ENCODE measurements at places on chromosomes 11 and 22.

DNA sequence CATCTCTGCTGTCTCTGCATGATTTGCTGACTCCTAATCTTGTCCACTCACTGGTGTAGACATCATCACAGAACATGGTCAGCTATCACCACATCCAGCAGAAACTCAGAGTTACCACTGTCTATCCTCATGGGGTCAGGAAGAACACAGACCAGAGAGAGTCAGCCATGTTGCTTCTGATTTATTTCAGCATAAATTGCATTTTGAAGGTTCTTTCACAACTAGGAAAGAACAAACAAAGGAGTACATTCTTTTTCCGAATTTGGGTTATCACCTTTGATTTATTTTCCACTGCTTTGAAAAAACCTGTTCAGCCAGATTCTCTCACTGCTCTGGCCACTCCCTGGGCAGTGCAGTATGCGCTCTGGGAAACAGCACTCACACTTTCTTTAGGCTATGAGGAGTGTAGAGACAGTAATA is 172.0 kb upstream of the MTMR2 start:
- DNase-seq: no peak

DNA sequence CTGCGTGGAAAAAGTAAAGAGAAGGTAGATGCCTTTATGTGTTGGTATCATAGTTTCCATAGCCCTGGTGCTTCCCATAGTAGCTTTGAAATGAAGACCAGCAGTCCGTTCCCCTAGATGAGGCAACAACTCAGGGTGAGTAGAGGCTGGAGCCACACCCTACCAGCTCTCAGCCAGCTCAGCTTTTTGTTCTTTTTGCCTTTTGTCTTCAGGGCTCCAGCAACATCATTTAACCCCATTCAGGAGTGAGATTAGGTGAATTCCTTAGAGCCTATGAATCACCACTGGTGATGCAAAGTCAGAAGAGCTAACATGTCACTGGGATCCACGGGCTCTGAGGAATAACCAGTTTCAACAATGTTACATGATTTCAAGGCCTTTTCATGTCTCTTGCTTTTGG is 14.0 kb upstream of the SESN3 start:
- DNase-seq: no peak

GRCh38 chr11:113473983-113474361 is 1.2 kb downstream of the DRD2 start:
- no peak for DNase-seq

GRCh38 chr11:44559207-44559939 is 6.1 kb upstream of the CD82 start:
- DNase-seq: no peak

- DNase-seq: peak; percentile 85
Measured at GRCh38 chr11:115616971-115617370, 112.8 kb upstream of the CADM1 start.

DNA sequence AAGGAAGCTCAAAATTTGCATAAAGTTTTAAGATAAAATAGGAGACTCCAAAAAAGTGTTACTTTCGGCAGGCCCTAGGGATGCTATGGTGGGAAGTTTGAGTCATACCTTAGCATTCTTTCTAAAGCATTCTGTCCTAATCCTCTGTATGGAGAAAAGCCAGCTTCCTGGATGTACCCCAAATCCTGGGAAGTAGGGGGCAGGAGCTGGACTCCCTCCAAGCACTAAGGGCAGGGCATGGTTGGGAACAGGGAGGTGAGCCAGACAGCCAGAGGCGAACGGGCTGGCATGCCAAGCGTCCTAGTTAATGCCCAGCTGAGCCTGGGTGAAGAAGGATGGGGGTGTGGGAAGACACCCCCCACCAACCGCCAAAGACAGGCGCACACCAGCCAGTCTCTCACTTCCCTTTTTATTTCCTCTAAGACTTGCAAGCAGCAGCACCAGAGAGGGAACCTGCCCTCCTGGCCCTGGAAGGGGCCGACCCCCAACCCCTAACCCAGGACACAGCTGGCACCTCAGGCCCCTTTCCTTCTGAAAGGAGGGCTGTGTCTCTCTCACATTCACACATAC is 23.9 kb downstream of the RTN4RL2 start:
- DNase-seq: no peak

DNA sequence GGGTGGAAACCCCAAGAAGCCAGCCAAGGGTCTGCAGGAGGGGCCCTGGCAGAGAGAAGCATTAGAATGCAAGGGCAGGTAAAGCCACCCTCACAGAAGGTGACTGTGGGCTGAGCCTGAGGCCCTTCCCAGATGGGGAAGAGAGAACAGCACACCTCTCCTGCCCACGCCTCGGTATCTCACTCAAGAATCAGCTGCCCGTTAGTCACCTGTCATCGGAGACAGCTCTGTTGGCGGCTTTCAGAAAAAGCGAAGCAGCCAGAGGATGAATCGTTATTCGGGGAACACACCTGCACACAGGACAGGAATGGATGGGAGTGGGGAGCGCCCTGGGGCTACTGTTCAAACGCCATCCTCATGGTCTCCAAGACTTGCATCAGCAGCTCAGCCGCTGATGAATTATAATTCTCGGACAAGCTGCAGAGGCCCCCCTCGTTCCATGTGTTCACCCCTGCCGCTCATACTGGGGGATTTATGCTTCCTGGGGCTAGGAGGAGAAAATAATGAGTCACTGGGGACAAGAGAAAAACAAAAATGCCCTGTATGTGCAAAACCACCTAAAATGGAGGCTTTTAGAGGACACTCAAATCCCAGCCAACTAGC is 21.6 kb upstream of the TMA7B start:
- no peak for DNase-seq

GRCh38 chr11:122671400-122671891 is 15.9 kb downstream of the UBASH3B start:
- DNase-seq: no peak

GRCh38 chr11:131041331-131042040 is 125.2 kb upstream of the SNX19 start:
- DNase-seq: no peak

DNA sequence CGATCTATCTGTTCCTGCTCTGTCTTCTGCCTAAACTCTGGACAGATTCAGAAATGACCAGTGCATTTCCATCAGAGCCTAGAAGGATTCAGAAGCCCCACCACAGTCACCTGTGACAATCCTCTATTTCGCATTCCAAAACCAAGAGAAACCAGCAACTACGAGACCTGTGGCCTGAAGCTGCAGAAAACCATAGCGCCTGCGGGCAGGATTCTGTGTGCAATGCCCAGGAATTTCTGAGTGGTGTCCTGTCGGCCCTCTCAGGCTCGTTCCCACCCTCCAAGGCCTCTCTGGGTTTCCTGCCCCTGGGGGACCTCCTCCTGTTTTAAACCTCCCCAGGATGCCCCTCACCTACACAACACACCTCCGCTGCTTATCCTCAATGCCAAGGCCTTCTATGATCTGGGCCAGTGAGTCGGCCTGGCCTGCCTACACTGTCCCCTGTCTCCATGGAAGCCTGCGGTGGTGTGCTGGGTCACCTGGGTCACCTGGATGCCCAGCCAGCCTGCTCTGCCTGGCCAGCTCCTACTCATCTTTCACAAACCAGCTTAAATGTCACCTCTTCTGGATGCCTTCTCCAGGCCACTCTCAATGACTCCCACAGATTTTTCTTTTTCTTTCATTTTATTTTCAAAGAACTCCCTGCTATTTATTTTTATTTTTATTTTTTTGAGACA is 198.3 kb downstream of the CEP164 start:
- no peak for DNase-seq

DNA sequence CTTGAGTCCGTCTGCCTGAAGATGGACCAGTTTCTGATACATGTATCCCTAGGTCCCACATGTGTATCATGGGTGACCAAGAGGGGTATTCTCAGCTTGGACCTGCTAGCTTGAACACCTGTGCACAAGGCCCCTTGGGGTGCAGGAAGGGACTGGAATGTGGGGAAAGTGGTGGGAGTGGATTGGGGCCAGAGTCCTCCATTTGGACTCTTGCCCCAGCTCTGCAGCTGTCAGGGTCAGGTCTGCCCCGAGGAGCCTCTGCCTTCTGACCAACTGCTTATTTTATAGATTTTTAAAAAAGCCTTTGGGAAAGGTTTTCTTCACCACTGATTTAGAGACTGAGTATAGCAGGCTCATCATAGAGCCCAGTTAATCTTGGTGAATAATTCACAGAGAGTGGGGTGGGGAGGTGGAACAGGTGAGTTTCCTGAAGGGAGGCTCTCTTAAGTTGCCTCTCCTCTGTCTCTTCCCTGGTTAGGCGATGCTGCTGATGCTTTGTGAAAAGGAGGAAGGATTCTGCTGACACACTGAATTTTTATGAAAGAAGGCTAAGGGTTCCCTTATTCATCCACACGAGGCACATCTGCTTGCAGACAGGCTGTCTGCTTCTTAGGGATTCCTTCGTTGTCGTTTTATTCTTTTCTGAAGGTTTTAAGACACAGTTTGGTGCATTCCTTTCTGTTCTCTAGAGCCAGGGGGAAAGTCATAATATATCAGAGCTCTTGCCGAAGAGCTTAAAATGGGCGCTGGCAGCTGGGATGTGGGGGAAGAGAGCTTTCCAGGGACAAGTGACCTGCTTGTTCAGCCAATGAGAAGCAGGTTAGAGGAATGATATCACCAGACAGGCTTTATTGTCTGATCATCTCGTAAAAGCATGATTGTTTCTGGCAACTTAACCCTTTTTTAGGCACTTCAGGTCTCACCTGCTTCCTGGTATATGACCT is 19.9 kb downstream of the TRIM44 start:
- no peak for DNase-seq

- DNase-seq: no peak
Measured at GRCh38 chr11:119520966-119521365, 98.0 kb upstream of the THY1 start.

GRCh38 chr11:100948936-100949335 is 180.7 kb downstream of the PGR start:
- DNase-seq: no peak

DNA sequence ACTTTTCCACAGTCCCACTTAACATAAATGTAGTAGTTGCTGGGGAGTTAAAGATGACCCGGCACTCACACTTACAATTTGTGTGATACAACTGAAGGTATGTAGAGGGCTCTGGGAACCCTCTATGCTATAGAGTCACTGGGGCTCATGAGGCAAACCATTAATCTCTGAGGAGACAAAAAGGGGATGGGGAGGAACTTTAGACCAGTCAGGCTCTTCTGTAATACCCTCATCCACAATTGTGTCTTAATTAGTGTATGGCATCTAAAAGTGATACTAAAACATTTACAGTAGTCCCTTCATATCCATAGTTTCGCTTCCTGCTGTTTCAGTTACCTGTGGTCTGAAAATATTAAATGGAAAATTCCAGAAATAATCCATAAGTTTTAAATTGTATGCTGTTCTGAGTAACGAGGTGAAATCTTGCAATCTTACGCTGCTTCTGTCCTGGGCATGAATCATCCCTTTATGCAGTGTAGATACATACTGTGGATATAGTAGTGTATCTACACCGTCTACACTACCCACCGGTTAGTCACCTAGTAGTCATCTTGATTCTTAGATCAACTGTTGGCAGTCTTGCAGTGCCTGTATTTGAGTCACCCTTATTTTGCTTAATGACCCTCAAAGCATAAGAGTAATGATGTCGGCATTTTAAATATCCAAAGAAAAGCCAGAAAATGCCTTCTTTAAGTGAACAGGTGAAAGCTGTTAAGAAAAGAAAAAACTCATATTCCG is 12.2 kb downstream of the CBL start:
- peak; percentile 80 for DNase-seq

- DNase-seq: no peak
Measured at GRCh38 chr11:123487157-123487744, 57.2 kb downstream of the GRAMD1B start.

DNA sequence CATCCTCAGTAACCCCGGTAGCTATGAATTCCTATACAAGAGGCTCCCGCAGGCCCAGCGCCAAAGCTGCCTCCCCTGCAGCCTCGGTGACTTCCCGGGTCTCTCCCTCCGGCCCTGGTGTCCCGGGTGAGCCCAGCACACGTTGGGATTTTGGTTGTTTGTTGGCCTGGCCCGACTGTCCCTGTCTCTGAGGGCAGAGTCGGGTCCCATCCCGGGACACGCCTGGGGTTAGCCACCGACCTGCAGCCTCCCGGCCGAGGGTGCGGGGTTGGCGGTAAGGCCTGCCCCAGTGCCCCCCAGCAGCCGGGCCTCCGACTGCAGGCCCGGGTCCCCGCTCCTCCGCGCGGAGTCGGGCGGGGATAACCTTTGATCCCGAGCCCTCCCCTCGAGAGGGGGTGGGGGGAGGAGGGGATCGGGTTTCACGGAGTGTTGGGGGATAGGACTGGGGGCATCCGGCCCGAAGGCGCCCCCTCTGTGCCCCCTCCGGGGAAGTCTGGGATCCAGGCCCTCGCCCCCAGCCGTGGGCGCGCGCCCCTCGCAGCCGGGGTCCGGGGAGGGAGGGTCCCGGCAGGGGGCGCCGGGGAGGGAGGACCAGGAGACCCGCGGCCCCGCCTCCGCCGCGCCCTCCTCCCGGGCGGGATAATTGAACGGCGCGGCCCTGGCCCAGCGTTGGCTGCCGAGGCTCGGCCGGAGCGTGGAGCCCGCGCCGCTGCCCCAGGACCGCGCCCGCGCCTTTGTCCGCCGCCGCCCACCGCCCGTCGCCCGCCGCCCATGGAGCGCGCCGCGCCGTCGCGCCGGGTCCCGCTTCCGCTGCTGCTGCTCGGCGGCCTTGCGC is at the start of gene FBLN1:
Gene FBLN1 (plus strand): TSS at position 669 of the 835 bp plus-strand sequence. CDS start 103 bp downstream, at position 772.
- no peak for DNase-seq

DNA sequence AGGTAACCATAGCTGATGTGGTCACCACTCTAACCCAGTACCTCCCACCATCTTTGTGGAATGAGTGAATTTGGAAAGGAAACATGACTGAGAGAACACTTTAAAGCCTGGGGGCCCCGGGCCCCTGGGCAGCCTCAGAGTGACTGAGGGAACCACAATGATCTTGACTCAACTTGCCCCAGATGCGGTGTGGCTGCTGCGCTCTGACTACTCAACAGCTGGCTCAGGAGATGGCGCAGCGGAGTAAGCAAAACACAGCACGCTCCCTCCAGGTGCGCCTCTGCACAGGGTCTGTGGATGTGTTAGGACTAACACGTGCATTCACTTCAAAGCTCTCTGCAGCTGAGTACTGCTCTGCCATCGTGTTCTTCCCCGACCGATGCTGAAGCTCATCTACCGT is 5.9 kb downstream of the RNF215 start:
- DNase-seq: no peak

DNA sequence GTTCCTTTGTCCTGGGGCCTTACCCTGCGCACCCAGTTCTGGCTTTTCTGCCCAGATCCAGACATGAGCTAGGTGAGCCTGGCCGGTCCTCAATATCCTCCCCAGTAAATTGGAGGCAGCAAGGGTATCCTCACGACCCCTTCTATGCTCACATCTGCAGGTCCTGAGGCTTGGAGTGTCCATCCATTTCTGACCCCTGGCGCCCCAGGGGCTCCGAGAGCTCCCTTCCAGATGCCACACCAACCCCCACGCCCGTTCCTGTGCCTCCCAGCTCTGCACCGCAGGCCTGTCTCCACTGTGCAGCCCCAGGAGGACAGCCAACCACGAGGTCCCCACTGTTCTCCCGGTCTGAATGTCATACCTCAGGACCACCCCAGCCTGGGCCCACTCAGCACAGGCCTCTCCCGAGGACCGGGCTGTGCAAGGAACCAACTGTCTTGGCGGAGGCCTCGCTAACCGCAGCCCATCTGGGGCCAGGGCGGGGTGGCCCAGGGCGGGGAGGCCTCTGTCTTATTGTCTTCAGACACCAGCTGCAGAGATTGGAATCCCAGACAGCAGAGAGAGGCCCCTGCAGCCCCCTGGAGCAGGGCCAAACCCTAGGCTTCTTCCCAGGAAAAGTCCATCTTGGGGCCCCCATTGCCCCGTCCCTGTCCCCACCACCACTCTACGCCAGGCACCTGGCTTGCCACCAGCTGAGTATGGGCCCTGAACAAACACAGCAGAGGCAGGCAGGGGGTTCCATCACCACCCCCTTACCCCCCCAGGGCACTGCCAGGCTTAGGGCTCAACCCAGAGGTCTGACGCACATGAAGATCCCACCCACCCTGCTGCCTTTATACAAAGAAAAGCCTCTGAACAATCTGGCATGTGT is 39.3 kb downstream of the ALX4 start:
- peak; percentile 28 for DNase-seq
